Stimulated activated CD4-positive, alpha-beta T cell treated with anti-CD3 and anti-CD28 coated beads, Interleukin-1b, Interleukin-23, amount 100 ng/mL, for 1 hour (primary cell): ENCODE measurements at places on chromosomes 4 and X.

GRCh38 chr4:26787461-26788340, 72.9 kb upstream of the STIM2 start:
- no peak for DNase-seq

DNA sequence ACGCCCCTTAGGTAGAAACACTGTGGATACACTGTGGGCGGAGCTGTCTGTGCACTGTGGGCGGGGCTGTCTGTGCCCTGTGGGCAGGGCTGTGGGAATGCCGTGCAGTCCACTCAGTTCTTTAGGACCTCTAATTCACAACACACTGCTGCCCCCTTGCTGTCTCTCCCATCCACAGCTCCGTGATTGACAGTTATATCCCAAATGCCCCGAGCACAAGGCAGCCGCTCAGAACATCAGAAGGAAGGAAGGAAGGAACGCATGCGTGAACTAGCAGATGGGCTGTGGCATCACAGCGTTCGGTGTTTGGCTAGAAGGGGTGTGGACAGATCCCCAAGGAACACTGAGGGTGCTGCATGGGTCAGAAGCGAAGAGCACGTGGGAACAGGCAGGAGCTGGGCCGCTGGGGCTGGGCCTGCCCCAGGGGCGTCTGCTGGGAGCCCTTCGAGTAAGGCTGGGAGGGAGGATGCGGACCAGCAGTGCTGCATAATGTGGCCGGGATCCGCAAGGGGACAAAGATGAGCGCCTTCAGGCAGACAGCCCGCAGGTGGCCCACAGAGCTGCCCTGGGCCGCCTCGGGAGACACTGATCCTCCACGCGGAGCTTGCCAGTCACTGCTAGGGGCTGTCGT, 29.8 kb downstream of the ACOX3 start:
- no peak for DNase-seq

GRCh38 chr4:44448521-44449461, at the start of gene KCTD8:
KCTD8 (minus strand) TSS chr4:44448809.
- DNase-seq, result peak; percentile 15

DNA sequence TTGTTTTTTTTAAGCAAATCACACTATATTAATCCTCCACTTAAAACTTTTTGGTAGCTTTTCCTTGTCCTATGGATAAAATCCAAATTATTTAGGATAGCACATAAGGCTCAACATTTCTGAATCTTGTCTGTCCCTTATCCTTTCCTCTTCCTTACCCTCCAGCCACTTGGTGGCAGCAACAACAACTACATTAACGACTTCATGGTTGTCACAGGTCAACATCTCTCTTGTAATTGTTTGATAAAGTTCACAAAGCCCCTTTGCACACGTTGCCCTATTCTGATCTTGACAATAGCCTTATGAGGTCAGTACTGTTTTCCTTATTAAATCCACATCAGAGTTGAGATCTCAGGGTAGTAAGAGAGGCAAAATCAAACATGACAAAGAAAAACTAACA, 269.0 kb upstream of the PABPC4L start:
- no peak for DNase-seq

- no peak for DNase-seq
Observed at GRCh38 chr4:19074036-19074435, 1052.5 kb upstream of the LCORL start.

- no peak for DNase-seq
Observed at GRCh38 chr4:26468977-26469376, 21.3 kb downstream of the CCKAR start.

GRCh38 chrX:25144043-25144940, 128.5 kb upstream of the ARX start:
- DNase-seq, result no peak

DNA sequence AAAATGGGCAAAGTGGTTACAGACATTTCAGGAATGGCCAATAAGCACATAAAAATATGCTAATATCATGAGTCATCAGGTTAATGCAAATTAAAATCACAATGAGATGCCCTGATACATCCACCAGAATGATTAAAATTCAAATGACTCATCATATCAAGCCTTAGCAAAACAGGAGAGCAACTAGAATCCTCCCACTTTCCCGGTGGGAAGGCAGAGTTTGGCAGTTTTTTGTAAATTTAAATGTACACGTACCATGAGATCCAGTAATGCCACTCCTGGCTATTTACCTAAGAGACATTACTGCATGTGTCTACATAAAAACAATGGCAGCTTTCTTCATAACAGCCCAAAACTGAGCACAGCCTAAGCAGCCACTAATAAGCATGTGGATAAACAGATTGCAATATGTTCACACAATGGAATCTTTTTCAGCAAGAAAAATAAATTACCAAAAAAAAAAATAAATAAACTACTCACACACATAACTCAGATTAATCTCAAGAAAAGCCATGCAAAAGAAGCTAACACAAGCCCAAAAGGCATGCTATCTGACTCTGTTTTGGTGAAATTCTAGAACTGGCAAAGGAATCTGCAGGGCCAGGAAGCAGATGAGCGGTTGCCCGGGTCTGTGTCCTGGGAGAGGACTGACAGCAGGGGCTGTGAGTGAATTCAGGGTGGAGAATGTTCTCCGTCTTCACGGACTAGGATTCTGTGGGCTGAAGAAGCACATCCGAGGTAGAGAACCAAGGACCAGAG, 48.8 kb downstream of the AFAP1 start:
- DNase-seq, result no peak

GRCh38 chr4:169443748-169444147, 168.6 kb downstream of the NEK1 start:
- DNase-seq, result no peak

GRCh38 chr4:5693871-5694270, 14.5 kb downstream of the EVC2 start:
- no peak for DNase-seq

- DNase-seq, result no peak
Observed at GRCh38 chr4:99366491-99366890, 13.9 kb upstream of the ADH1C start.

DNA sequence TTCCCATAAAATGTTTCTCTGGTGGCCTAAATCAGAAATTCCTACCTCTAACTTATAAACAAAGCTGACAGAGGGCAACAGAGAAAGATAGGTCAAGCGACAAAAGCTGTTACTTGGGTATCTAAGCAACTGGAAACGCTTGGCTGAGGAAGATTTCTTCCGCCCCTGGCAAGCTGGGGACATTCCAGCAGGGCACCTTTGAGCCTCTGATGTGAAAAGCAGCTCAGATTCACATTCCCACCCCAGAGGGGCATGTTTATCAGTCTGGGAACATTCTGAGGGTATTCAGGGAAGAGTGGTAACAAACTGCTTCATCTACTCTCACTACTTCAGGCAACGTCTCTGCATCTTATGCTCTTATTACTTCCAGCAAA, 3.5 kb upstream of the CDS1 start:
- no peak for DNase-seq

- no peak for DNase-seq
Observed at GRCh38 chrX:53184836-53185235, 40.2 kb downstream of the KDM5C start.

DNA sequence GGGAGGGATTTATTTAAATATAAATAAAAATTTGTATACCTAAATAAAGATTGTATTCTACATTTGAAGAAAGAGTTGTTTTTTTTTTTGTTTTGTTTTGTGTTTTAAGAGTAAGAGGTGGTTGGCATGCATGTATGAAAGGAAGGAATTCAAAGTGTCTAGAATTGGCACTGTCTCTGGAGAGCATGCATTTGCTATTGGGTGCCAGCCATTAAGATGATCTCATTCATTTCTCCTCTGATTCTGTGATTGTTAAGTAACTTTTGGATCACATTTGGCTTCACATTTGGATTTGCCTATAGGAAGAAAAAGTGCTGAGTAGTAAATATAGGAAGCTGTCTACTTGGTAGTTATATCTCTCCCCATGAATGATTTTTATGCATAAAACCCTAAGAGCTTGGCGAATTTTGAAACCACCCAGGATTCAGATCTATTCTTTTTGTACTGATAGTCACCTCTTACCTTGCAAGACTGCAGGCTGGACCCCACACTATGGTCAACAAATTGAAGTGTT, 7.8 kb upstream of the BOD1L1 start:
- no peak for DNase-seq

GRCh38 chr4:8293131-8293975, 23.8 kb downstream of the HTRA3 start:
- no peak for DNase-seq

- DNase-seq, result no peak
Observed at GRCh38 chrX:17740137-17741122, 3.1 kb downstream of the SCML1 start.

GRCh38 chrX:40422021-40422420, 158.7 kb upstream of the ATP6AP2 start:
- DNase-seq, result no peak

GRCh38 chr4:70608324-70608723, 16.3 kb downstream of the AMBN start:
- DNase-seq, result no peak
